Karpas-422 (cell line): ENCODE measurements at places on chromosomes 3 and 15.

DNA sequence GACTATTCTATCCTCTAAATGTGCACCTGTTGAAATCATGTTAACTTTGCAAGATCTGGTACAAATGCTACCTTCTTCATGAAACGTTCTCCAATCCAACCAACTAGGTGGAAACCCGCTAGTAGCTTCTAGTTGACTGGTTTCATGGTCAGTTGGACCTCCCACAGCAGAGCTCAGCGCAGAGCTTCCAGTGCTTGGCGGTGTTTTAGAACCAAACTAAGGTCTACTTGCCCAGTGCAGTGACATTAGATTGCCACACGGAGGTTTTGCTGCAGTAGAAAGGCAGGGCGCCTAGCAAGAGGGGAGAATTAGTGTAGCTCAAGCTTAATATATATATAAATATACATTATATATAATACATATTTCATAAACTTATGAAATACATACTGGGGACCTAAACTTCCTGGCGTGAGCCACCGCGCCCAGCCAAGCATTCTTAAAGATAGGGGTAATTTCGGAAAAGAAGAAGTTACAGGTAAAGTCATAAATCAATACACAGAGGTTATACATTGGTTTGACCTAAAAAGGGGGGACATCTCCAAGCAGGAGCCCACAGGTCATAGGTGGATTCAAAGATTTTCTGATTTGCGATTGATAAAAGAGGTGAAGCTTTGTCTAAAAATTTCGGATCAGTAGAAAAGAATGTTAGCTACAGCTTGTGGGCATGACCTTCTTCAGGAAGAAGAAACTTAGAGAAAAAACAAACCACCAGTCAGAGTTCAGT lies 2.1 kb upstream of the OXSR1 start:
- peak; percentile 76 for DNase-seq

DNA sequence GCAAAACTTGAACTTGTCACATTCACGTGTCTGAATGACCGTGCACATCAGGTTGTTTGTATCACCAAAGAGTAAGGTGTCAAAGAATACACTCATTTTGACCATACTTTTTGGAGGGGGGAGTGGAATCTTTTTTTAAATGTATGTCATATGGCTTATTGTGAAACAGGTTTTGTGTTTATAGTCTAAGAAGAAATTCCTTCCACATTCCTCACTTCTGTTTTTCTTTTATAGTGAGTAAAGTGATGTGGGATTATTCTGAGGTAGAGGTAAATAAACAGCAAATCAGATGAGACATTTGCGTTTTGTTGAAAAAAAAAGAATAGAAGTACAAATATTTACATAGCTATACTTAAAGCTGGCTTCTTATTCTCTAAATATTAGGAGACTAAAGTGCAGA lies 33.0 kb downstream of the SRP14 start:
- no peak for DNase-seq

DNA sequence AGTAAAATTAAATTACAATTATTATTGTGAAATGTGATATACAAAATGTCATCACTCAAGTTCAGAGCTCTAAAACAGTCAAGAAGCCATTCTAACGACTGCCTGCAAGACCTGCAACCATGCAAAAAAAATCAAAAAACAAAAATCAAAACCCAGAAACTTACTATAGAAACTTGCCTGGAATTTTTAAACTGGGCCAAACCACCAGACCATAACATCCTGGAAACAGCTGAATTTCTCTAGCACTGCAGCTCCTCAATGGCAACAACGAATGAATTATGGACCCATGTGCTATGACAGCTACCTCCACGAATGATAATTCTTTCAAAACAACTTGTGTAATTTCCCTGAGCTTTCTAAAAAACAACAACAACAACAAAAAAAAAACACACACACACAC lies 130.0 kb upstream of the KCNMB2 start:
- no peak for DNase-seq

GRCh38 chr3:73437828-73438227 lies 186.9 kb downstream of the PDZRN3 start:
- no peak for DNase-seq

GRCh38 chr3:174937478-174937877 lies 78.3 kb downstream of the NAALADL2 start:
- DNase-seq = no peak

DNA sequence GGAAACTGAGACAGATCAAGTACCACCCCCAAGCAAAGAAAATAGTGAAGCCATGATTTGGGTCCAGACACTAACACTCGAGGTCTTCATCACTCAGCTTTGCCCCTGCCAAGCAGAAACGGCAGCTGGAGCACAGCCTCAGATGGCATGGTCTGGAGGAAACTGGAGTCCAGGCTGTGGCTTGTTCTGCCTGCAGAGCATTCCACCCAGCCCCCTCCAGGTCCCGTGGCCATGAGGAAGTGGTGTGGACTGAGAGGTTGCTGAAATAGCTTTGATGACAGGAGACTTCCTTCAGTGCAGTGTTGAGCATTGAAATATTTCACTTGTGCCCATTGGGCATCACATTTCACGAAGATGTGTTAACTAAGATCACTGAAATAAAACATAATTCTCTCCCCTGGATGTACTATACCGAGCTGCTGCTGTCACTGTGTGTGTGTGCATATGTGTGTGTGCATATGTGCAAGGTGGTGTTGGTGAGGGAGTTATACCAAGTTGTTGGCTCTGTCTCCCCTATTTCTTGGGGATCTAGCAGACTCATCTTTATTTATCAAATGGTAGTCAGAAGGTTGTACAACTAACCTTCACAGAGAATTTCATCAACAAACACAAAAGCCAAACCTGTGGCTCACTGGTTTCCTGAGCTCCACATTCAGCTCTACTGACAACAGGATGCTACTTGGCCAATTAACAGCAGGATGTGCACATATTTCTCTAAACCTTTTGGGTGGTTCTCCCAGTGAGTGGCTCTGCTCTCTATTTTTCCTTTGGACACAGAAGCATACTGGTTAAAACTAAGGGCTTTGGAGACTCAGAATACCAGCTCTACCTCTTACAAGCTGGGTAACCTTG lies 660.1 kb upstream of the CFAP20DC start:
- DNase-seq = no peak

- DNase-seq = no peak
Measured at GRCh38 chr3:4235690-4236089, 67.5 kb upstream of the SETMAR start.

- DNase-seq = peak; percentile 84
Measured at GRCh38 chr3:149879872-149880271, 66.9 kb downstream of the RNF13 start.

DNA sequence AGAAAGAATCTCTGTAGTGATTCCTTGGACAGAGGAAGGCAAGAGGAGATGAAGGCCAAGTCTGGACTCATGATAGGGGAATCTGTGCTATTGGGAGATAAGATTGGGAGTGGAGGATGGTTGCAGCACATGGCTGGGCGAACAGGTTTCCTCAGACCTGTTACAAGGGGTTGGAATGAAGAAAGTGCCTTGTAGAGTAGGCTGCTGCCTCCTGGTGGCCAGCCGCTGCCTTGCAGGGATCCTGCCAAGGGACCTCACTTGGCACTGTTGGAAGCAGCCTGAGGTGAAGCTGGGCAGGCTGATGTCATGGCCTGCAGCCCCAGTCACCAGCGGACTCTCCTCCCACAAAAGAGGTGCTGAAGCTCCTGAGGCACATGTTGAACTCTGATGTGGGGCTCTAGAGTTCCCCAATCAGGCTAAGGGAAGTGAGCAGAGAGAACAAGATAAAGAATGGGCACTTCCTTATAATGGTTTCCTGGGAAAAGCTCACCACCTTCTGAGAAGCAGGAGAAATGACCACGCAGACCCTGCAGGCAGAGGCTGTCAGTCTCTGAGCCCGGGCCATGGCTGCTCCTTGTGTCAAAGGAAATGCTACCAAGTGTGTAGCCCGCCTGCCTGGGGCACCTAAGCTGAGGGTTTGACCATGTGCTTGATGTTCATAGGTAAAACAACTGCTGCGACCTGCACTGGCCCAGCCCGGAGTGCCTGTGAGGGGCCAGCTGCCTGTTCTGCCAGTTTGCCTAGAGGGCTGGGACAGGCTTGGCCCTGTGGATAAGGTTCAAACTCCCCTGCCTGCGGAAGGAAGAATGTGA lies 1.6 kb upstream of the TEX264 start:
- DNase-seq = peak; percentile 92

- peak; percentile 60 for DNase-seq
Measured at GRCh38 chr3:27360113-27361078, 8.8 kb downstream of the NEK10 start.

DNA sequence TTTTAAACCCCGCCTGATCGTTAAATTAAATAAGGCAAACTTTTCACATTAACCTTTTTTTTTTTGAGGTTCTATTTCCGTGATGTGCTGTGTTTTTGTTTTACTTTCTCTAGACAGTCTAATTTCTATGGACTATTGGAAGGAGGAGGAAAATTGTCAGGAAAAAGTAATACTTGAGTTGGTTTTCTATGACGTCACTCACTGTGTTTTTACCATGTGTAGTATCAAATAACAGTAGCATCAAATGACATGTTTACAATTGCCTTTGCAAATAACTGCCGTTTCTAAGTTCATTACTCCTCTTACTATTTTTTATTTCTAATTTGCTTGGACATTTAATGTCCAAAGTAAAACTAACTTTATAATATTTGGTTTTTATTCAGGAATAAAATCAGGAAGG lies 32.3 kb downstream of the MYO1E start:
- DNase-seq = no peak

- no peak for DNase-seq
Measured at GRCh38 chr15:28058082-28058481, 41.0 kb downstream of the OCA2 start.

DNA sequence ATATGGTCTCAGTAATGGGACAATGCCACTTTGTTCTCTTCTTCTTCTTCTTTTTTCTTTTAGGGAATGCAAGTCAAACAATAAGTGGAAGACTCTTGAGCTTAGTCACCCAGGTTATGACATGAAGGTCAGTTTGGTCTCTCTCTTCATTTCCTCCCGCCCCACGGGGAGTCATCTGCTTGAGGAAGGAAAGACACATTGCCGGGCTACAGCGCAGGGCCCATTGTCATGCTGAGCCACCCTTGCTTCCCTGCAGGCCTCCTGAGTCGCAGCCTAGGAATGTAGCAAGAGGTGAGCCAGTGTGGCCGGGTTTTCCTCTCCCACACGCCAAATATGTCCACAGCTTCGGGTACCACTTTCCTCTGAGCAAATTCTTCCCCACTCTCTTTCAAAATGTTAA lies 47.6 kb downstream of the RAP2B start:
- DNase-seq = no peak

DNA sequence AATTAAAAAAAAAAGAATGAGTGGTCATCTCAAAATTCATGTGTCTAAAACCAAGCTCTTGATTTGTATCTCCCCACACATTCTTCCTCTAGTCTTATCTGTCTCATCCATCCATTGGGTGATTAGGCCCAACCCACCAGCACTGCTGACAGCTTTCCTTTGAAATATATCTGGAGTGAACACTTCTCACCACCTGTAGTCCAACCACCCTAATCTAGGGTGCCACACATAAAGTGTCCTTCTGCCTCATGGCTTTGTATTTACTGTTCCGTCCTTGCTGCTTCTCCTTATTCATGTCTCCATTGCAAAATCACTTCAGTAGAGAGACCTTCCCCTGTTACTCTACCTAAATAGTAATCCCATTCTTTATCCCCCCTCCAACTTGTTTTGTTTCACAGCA lies 82.4 kb upstream of the PTX3 start:
- no peak for DNase-seq
